Adipocyte (in vitro differentiated cells): ENCODE measurements at places on chromosomes 4 and X.

DNA sequence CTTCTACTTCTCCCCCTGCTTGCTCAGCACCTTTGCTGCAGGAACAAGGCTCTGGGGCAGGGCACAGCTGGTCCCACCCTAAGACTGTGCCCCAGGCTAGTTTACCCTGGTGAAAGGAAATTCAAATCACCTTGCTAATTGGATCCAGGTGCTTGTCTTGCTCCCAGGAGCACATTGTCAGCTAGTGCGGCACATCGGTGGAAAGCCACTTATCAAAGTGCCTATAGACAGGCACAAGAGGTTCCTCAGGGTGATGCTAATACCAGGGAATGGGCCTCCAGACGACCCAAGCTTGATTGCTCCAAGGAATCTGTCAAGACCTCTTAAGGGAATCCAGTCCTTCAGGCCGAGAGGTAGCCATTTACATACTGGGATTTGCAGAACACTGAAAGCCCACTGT, 64.5 kb upstream of the PRPS1 start:
- no peak for DNase-seq

GRCh38 chr4:24063731-24064130, 173.9 kb upstream of the PPARGC1A start:
- DNase-seq, result no peak

- peak; percentile 8 for DNase-seq
Observed at GRCh38 chrX:46386511-46386910, 158.7 kb downstream of the ZNF674 start.

DNA sequence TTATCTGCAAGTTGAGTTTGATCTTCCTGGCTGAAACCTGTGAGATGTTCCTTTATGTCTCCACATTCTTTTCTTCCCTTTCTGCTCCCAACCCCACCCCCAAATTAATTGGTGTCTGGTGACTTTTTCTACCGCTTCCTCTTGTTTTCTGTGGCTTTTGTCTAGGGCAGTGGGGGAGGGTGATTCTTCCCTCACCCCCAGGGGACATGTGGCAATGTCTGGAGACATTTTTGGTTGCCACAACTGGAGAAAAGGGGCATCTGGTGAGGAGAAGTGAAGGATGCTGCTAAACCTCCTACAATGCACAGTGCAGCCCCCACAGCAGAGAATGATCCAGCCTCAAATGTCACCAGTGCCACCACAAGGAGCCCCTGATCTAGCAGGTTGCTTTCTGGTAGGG, 152.9 kb downstream of the NHS start:
- DNase-seq, result no peak

- no peak for DNase-seq
Observed at GRCh38 chr4:127574643-127575042, 58.1 kb upstream of the INTU start.

GRCh38 chrX:24204331-24204730, 54.8 kb downstream of the ZFX start:
- peak; percentile 14 for DNase-seq

GRCh38 chr4:37717576-37717975, 31.4 kb upstream of the RELL1 start:
- peak; percentile 76 for DNase-seq

GRCh38 chr4:54607067-54607466, 50.7 kb upstream of the KIT start:
- no peak for DNase-seq

DNA sequence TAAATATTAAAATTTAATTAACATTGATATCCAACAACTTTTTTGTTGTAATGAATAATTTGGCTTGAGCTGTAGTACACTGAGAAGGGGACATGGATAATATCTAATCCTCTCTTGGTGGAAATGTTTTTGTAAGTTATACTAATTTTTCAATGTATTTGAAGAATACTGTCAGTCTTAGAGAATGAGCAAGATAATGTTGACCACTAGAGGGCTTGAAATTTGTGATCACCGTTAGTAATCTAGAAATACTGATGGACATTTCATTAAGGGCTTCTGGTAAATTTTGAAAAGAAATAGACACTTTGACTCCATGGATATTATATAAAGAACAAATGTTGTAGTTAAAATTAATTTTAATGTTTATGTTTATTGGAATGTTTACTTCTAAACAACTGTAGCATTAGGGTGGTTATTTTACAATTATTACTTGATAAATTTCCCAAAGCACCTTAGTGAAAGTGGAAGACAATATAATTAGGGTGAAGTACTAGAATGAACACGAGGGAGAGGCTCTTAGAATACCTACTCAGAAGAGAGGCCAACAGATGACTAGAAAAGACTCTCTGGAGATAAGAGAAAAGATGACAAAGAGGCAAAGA, 20.0 kb upstream of the CAMK2D start:
- peak; percentile 84 for DNase-seq

DNA sequence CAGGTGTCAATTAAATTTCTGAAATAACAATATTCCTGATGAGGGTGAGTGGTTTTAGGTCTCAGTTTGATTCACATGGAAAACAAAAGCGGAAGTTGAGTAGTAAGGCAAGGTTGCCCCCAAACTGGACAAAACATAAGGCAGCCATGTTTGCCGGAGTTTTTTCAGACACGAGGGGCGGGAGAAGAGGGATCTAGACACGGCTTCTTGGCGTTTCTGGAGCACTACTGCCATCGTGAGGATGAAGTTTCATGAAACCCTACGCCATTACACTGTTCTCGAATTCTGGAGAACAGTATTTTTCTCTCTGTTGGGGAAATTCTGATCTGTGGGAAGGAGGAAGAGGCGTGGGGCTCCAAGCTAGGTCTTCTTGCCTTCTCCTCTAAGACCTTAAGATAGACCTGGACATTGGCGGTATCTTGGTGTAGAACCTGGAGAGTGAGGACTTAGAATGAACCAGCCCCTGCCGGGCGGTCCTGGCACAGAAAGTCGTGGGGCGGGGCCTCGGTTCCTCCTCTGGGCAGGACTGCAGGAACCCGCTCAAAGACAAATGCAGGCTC, 160.3 kb downstream of the OR13H1 start:
- DNase-seq, result peak; percentile 90

GRCh38 chrX:154046031-154046781, 26.5 kb upstream of the IRAK1 start:
- DNase-seq, result peak; percentile 82

DNA sequence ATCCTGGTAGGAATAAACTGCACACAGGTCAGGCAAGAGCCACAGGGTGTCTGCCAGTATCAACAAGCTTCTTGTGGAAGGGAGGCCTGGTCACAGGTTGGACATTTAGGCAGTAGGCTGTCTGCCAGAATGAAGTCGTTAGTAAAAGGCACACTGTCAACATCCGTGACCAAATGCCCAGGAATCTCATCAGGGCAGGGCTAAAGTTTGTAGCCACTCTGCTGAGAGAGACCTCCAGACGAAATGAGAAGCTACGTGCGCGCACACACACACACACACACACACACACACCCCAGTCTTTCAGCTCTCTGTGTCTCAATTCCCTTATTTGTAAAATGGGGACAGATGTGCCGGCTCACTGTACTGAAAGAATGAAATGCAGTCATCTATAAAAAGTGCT, 408.7 kb upstream of the ZFP42 start:
- DNase-seq, result no peak

DNA sequence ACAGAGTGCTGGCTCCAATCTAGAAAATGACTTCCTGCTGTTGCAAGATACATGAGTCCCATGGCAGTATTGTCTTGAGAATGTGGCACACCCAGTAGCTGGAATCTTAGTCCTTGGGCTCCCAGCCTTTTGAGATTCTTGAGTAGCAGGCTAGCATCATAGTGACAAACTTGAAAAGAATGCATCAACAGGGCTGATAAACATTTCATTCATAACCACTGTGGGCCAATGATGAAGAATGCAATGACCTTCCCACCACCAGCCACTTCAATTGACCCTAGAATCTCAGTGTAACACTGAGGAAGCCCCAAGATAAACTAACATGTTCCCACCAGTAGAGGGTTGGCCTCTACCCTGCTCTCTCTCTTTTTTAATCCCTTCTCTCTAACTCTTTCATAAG, 329.3 kb downstream of the GBA3 start:
- DNase-seq, result no peak

- peak; percentile 94 for DNase-seq
Observed at GRCh38 chr4:26048378-26048882, 134.4 kb downstream of the SMIM20 start.

DNA sequence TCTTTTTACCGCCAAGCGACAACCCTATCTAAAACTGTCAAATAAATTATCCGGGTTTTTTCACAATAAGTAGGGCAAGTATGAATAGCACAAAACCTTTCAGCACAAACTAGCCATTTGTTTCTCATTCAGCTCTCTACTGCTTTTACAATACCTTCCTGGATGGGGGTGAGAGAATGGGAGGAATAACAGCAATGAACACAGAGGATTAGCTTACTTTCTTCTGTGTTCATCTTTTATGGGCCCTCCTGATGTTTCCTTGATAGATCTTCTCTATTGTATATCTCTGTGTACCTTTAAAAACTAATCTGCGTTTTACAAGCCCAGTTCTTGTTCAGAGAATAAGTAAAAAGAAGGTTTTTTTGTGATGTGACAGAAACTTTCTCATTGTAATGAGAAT, 55.3 kb upstream of the APELA start:
- DNase-seq, result no peak

DNA sequence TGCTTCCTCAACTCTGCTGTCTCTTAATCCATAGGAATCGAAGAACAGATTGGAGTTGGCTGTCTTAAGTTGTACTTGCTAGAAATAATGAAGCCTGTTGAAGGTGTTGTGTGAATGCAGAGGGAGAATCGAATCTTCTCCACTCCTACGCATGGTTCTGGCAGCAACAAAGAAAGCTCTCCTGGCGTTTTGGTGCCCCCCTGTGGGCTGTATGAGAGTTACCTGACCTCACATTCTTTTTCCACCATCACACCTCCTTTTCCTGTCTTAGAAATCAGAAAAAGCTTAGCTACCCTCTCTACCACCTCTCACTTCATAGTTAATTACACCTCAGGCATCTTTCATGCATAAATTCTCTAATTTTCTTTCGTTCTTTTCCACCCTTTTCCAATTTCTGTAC, 16.3 kb downstream of the KLF8 start:
- DNase-seq, result peak; percentile 56

- peak; percentile 84 for DNase-seq
Observed at GRCh38 chr4:141046255-141046654, 87.0 kb downstream of the RNF150 start.
